ENCODE measurements at places on chromosomes 1 and 21. TPM values are rescaled to one million over a fixed set of nuclear protein-coding genes. Genes with fewer than 3 reads are reported as not detected.

The SLC5A9 gene
- total RNA-seq: not detected

The CLDN17 gene
- not detected for total RNA-seq

The B3GALT2 gene
- not detected for total RNA-seq

The TCHH gene
- total RNA-seq: 0.19 TPM

The PPFIA4 gene
- 0.38 TPM for total RNA-seq

The HES2 gene
- total RNA-seq: 2.2 TPM

The RWDD3 gene
- 9.4 TPM for total RNA-seq

The ROR1 gene
- total RNA-seq: 8.5 TPM

The SYTL1 gene
- total RNA-seq: 0.56 TPM

The ADGRL4 gene
- not detected for total RNA-seq

The ACOT11 gene
- 2.2 TPM for total RNA-seq

The EDN2 gene
- total RNA-seq: 18.3 TPM

The S100A14 gene
- 0.55 TPM for total RNA-seq

The CLCN6 gene
- 4.5 TPM for total RNA-seq

The TNFSF18 gene
- total RNA-seq: not detected

The TXLNA gene
- total RNA-seq: 30.0 TPM

The CHODL gene
- total RNA-seq: not detected

The NADK gene
- total RNA-seq: 30.5 TPM

The S100A2 gene
- 28.6 TPM for total RNA-seq

The TSACC gene
- total RNA-seq: 3.2 TPM

The S100A7 gene
- not detected for total RNA-seq

The AADACL4 gene
- not detected for total RNA-seq

The LCE1D gene
- not detected for total RNA-seq

The HUNK gene
- total RNA-seq: 1.2 TPM

The NOS1AP gene
- 0.39 TPM for total RNA-seq

The SLC35E2B gene
- total RNA-seq: 14.2 TPM

The CAPN2 gene
- 425 TPM for total RNA-seq

The PPIAL4G gene
- total RNA-seq: not detected

The IL6R gene
- total RNA-seq: 25.8 TPM

The ACTL8 gene
- total RNA-seq: 1.7 TPM

The MMP23B gene
- 1.5 TPM for total RNA-seq

The MTOR gene
- total RNA-seq: 13.8 TPM

The TMIGD3 gene
- not detected for total RNA-seq

The PDE4DIP gene
- 6.6 TPM for total RNA-seq
